NCI-H1417 treated with DMSO at 0.1 percent for 48 hours (cell line): ENCODE measurements at places on chromosomes 7 and 10.

- DNase-seq: no peak
Measured at GRCh38 chr10:33716501-33717267, 382.2 kb upstream of the NRP1 start.

GRCh38 chr10:52172581-52172980, 141.5 kb upstream of the DKK1 start:
- DNase-seq: no peak

GRCh38 chr7:16416289-16417282, 4.8 kb downstream of the CRPPA start:
- DNase-seq: no peak

- no peak for DNase-seq
Measured at GRCh38 chr7:132077971-132078685, 498.1 kb downstream of the PLXNA4 start.

DNA sequence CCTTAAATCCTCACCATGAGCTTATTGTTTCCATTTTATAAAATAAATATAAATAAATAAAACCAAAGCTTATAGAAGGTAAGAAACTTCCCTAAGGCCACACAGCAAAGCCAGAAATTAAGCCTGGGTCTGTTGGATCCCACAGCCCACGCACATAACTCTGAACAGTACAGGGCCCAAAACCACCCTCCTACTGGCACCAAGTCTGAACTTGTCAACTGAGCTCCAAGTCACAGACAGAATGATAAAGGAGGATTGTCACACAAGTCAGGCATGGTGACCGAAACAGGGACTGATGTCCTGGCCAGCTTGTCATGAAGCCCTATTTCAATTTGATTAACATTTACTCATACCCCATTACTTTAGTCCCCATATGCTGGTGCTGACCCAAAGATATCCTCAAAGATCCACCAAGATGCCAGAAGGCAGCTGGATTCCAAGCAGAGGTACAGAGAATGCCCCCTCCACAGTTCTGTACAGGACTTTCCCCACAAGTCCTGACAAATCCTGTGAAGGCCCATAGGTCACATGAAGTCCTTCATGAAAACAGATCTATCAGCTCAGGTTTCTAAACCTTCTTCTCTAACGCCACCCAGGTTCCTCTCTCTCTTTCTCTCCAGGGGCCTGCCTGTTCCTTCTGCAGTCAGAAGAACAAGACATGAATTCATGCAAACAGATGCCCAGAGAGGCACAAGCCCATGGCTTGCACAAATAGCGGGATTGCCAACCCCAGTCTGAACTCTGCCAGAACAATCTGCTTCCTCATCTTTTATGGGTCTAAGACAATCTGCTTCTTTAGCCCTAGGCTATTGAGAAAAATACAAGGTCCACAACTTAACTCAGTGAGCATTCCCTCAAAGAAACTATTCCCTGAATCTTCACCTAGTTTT, 60.9 kb downstream of the GLI3 start:
- DNase-seq: no peak

DNA sequence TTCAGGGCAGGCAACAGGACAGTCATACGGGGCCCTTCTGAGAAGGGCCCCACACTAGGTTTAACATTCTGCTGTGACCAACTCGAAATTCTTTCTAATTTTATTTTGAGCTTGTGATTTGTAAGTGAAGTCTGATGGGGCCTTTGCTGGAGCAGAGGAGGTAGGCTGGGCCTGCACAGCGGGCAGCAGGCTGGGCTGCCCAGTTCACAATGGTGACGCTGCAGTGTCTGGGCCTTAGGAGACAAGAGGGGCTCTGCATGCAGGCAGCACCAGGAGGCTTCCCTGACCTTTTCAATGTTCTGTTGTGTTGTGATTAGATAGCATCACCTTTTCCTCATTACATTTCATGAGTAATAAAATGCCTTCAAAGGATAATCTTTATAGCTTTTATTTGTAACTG, 175.1 kb downstream of the CXCL12 start:
- no peak for DNase-seq

GRCh38 chr7:110522761-110523200, 568.1 kb upstream of the LRRN3 start:
- peak; percentile 40 for DNase-seq

- no peak for DNase-seq
Measured at GRCh38 chr10:21165489-21165888, 268.4 kb upstream of the NEBL start.
